Daoy (cell line): ENCODE measurements at places on chromosomes 5 and 9. TPM values are rescaled to one million over a fixed set of nuclear protein-coding genes. Genes with fewer than 3 reads are reported as not detected.

DNA sequence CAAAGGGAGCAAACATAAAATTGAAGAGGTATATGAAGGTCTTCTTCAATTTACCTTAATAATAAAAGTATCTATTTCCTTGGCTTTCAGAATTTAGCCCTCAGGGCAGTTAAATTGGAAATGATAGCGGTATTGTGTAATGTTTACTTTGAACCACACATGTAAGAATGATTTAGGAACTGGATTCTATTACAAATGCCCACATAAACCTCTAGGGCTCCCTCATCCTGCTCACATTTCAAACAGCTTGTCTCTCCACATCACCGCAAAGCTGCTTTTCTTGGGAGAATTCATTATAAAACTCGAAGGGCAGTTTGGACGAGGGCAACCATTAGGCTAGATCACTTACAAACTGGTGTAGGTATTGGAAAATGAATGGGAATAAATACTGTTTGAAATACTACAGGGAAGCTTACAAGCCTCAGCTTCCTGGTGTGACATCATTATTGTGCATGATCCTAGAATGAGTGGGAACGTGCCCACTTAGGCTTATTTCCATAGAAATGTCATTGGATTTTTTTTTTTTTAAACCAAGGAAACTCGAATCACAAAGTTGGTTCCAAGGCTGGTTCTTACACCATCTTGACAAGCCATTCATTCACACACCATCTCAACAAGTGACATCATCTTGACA, 47.3 kb downstream of the MTRR start:
- DNase-seq = peak; percentile 30

Gene S1PR3
- total RNA-seq = 13.1 and 13.7 TPM in 2 replicates

DNA sequence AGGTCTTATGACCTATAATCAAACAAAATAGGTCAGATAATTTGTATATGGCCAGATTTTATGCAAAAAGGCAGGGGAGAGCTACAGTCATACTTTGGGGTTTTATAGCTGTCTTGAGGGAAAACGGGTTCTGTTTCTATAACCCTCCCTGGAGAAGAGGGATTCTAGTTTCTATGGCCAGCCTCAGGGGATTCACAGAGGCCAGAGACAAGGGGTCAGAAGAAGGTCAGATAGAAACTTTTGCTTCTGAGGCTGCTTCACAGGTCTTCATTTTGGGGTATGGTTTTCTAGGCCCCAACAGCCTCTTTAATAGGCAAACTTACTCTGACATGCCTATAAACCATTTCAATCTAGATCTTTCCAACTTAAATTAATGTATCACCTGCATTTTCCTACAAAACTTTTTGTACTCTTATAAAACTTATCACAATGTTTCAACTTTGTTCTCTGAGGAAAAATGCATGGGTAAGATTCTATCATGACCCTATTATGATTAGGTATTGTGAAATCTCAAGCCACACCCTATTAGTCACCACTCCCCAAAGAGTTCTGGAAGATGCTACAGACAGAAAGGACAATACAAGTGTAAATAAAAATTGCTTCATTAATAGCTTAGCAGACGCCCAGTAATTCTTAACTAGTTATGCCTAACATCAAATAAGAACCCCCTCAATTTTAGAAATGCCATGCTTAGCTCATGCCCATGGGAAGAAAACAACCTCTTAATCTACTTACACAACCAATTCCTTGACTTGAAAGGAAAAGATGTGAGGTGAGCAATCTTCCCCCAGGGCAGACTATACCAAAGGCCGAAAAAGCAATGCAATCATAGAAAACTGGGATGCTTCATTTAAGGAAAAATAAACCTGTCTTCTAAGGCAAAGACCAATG, 396.6 kb downstream of the TLR4 start:
- DNase-seq = no peak

DNA sequence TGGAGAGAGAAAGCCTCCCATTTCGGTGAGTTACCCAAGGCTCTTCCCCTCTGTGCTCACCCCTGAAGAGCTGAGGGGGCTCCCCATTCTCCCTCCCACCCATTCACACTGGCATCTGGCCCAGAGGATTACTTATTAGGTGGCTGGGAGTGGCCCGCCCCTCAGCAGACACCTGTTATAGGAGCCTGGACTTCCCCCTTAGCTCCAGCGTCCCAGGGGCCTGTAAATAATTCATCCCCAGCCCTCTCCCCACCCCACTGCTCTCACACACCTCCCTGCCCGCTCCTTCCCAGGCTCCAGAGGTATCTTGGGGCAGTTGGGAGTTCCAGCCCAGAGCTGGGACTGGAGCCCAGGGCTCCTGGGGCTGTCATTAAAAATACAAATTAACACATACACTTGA, 11.6 kb upstream of the SLC6A7 start:
- DNase-seq = no peak
